ENCODE measurements at places on chromosomes 2 and 18.

- no peak for DNase-seq
Measured at GRCh38 chr18:79864006-79864725, 66.4 kb downstream of the KCNG2 start.

DNA sequence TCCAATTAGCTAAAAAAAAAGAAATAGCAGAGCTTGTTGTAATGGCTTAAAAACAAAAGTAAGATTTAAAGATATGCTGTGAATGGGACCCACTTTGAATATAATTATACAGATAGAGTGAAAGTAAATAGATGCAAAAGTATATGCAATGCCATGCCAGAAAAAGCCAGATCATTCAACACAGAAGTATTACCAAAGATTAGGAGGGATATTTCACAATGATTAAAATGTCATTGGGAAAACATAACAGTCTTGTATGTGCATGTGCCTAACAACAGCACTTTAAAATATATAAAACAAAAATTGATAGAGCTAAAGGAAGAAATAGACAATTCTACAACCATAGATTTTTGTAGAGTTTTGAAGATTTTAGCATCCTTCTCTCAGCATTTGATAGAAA, 19.9 kb upstream of the SIGLEC15 start:
- no peak for DNase-seq

DNA sequence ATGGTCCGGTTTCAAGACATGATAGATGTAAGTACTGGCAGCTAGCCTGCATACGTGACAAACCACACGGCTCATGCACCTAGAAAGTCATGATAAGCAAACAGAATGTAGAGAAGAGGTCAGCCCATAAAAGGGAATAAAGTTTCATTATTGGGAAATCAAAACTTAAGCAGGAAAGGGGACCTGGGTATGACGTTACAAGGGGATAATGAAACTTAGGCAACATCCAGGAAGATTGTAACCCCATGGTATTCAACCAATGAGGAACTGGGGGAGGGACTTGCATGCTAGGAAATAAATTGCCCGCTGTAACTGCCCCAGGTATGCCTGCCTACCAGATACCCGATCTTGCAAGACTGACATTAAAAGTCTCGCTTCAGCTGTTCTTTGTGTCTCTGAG, 1679.0 kb downstream of the SUCLG1 start:
- DNase-seq = no peak

DNA sequence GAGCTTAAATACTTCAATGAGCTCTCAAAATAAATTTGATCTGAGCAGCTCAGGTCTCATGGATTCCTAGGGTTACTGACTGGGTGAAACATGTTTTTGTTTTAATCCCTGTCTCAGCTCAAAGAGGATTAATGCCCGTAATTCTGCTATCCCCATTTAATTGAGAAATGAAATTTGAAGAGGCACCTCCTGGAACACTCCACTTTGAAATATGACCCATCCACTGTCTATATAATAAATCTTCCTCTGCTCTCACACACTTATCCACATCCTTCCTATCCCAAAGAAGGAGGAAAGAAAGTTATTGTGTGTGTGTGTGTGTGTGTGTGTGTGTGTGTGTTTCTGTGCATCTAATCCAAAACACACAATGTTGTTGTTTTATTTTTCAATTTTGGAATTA, 2082.4 kb upstream of the PIK3C3 start:
- no peak for DNase-seq

- DNase-seq = no peak
Measured at GRCh38 chr2:235142601-235143000, 190.8 kb downstream of the SH3BP4 start.

- DNase-seq = peak; percentile 75
Measured at GRCh38 chr18:10265560-10266333, 188.7 kb upstream of the APCDD1 start.

GRCh38 chr2:114685102-114685501, 242.7 kb downstream of the DPP10 start:
- no peak for DNase-seq

DNA sequence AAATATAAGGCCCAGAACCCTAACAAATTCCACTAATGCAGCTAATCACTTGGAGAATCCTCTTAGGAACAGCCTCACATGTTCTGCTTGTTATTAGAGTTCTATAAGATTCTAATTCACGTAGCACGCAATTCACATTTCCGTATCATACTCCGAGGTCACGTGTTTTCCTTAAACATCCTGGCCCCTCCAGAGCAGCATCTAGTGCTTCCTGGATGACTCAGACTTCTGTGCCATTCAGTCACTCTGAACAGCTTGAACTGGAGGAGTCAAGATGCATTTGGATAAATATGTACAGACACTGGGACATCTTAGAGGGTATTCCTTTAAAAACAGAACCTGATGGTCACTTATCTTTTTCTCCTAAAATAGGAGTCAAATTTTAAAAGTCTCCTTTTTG, 156.5 kb downstream of the MYO5B start:
- peak; percentile 10 for DNase-seq

DNA sequence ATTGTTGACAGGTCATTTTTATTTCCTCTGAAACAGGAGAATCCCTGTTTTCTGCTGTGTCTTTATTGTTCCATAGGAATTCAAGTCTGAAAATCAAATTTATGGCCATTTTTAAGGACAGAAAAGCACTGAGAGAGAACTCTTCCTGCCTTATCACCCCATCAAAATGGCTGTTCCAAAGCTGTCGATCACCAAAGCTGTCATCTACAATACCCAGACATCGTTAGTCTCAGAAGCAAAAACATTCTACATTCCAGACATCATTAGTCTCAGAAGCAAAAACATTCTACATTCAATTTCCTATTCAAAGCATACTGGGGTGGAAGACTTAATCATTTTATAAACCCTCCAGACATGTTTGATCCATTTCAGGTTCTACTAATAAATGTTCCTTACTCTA, 44.4 kb downstream of the SCRN3 start:
- DNase-seq = no peak

DNA sequence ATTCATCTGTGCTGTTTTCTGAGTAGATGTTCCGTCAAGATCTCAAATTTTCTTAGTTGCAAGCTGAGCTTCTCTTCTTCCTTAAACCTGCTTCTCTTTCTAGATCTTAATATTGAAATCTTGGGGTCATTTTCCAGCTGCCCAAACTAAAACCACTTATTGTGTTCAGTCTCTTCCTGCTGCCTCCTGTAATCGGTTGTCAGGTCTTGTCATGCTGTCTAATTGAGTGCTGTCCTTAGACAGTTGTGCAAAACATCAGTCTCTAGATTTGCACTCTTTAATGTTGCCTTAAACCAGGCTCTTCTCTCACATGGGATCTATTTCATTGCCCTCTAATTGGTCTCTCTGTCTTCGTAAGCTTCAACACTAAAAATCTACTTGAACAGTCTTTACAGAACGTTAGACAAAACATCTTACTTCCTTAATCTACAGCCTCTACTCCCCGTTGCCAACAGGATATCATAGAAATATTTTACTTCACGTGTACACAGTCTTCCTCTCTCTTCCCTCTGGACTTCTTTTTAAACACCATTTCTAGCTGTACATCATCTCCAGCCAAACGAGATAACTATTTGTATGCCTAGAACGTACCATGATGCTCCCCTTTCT, 34.9 kb downstream of the GPD2 start:
- DNase-seq = no peak

- peak; percentile 25 for DNase-seq
Measured at GRCh38 chr18:36744261-36744876, 84.4 kb downstream of the TPGS2 start.

DNA sequence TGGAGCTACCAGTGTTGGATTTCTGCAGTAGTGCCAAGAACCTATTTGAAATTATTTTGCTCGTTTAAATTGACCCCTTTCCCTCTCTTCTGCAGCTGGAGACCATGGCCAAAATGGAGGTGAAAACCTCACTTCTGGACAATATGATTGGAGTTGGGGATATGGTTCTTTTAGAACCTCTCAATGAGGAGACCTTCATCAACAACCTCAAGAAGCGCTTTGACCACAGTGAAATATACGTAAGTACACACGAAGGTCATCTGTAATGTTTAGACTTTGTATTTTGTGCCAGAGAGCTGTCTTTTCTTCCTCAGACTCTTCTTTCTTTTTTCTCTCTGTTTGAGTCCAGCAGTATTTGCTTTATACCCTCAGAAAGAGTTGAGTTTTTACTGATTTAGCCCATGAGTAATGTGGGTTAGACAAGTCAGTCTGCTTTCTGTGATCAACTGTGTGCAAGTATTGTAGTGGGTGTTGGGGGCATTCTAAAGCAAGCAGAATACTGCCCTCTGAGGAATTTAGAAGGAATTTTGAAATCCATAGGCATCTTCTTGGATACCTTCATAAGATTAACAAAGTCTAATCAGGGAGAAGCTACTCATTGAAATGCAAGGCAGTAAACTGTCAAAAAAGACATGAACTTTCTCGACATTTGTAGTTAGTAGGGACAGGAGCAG, 31.7 kb downstream of the MYO1B start:
- peak; percentile 37 for DNase-seq

DNA sequence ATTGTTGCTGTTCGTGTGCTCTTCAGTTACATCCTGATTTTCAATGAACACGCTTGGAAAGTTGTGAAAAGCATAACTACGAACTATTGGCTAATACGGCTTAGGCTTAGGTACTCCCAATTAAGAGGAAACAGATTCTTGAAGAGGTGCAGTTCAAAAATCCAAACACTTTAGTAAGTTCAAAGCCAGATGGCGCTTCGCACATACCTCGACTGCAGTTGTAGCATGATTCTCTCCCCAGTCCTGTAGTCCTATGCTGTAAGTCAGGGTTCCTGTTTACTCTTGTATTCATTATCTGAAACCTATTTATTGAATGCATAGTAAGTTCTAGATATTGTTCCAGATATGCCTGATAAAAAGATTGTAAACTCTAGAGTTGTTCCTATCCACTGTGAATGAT, 165.2 kb downstream of the TRIB2 start:
- DNase-seq = no peak

GRCh38 chr18:8121942-8122480, 487.2 kb upstream of the RAB12 start:
- DNase-seq = peak; percentile 72

- DNase-seq = no peak
Measured at GRCh38 chr2:226366920-226367319, 432.7 kb downstream of the IRS1 start.

DNA sequence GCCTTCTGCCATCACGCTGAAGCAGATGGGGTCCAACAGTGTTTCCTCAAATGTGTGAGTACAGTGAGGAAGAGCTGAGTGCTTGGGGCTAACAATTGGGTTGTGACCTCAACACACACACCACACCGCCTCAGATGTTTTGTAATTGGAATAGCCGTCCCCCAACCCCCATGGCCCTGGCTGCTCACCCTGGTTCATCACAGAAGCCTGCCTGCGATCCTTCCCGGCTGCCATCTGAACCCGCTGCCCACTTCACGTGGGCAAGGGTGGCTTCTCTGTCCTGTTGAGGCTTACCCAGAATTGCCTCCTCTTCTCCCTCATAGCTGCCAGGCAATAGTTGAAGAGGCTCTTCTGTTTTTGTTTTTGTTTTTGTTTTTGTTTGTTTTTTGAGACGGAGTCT, 44.1 kb downstream of the TGOLN2 start:
- no peak for DNase-seq

DNA sequence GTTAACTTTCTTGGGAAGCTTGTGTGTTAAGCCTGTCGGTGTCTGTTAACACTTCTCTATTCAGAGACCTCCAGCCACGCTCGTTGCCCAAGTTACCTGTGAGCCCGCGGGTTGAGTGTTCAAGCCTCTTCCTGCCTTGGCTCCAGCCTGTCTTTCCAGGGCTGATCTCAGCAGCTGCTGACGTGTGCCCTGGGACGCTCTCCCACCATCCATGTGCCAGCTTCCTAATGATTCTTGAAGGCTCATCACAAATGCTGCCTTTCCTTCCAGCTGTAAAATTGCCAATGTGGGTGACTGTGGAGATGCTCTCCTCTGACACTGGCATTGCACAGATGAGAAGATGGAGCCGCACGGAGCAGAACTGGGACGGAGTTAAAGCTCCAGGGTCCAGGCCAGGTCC, 6.1 kb downstream of the RNF144A start:
- no peak for DNase-seq

DNA sequence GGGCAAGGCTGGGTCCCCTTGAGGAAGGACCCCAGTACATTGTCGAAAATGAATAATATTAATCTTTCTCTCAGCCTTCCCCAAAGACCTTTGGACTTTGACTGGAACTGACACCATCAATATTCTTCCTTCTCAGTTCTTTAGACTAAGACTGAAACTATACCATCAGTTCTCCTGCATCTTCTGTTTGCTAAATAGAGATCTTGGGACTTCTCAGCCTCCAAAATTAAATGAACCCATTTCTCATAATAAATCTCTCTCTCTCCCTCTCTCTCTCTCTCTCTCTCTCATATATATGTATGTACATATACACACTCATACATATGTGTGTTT, 39.7 kb upstream of the VRK2 start:
- no peak for DNase-seq

DNA sequence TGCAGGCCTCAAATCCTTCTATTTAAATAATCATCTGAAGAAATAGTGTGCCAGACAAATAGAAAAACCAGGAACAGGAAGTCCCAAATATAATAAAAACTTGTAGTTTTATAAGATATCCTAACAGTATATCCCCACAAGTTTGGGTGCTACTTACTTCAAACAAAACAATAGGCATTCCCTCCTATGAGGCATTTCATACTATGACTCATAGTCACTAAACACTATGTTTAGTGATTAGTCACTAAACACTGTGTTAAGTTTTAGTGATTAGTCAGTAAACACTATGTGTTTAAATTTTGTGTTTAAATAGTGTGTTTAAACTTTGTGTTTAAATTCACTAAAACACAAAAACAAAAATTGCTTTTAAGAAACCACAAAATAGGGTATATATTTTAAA, 407.0 kb upstream of the CDH19 start:
- DNase-seq = peak; percentile 57

GRCh38 chr2:159635006-159635789, 18.9 kb upstream of the BAZ2B start:
- peak; percentile 71 for DNase-seq

- DNase-seq = no peak
Measured at GRCh38 chr2:120480903-120481445, 135.0 kb downstream of the INHBB start.

- peak; percentile 75 for DNase-seq
Measured at GRCh38 chr18:59008302-59008974, 131.2 kb upstream of the SEC11C start.

DNA sequence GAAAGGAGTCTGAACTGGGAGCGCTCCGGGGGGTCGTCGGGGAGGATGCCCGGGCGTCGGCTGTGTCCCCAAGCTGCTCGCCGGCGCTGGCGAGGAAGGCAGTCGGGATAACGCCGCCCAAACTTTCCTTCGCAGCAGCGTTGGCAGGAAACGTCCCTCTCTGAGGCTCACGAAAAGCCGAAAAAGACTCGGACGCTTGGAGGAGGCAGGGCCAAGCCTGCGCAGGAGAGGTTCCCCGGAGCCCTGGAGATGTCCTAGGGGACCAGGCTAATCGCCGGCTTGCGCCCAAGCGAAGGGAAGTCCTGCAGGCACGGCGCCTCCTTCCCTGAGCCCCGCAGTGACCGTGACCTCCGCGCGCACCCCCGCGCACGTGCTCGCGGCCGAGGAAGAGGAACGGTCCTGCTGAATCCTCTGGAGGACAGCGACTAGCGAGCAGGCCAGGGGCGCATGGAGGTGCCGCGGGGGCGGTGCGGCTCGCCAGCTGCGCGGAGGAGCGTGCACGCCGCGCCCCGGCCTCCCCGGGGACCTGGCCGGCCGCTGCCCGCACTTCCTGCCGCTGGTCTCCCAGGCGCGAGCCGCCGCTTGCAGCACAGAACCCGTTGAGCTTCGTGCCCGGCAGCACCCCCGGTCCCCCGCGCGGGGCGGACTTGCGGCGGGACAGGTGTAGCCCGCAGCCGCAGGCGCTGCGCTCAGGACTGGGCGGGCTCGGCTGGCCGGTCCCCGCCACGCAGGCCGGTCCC, at the start of gene SH3RF3:
SH3RF3 (plus strand) TSS at position 590 of the 740 bp plus-strand sequence.
- peak; percentile 36 for DNase-seq

GRCh38 chr18:23416298-23416697, 36.8 kb upstream of the RIOK3 start:
- no peak for DNase-seq

Measured in fibroblast of skin of right quadriceps (primary cell).